ENCODE measurements at places on chromosomes 3 and 15.

GRCh38 chr3:48555231-48555948 is 1.2 kb downstream of the PFKFB4 start:
- no peak for DNase-seq

GRCh38 chr3:137524751-137525150 is 239.4 kb upstream of the SOX14 start:
- DNase-seq: no peak

DNA sequence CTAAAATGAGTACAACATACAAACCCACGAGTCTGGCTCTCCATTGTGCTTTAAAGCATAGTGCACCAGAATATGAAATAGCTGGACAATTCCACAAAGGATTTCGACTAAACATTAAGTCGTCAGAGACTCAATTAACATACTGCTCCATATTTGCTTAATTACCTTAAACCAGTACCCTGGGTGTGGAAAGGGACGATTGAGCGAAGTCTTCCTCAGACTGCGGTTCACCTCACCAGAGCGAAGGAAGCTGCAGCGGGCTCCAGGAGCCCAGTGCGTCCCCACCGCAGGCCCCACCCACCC is 218 bp upstream of the TRPC1 start:
- DNase-seq: no peak

- peak; percentile 18 for DNase-seq
Measured at GRCh38 chr3:14548321-14548729, 8.2 kb upstream of the GRIP2 start.

DNA sequence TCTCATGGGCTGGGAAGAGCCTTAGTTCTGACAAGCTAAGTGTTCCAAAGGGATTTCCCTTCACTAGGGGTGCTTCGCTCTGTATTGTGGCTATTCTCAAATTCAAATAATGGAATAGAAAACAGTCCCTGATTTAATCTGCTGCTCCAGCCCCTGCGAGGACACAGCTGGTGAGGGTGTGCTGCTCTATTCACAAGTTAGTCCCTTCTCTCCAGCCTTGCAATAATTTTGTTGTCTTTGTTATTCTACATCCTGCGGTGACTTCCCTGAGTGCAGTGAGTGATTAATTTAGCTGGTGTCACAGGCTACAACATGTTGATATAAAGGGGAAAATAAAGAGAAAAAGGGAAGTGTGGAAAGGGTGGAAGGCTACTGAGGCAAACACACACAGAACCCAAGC is 180.5 kb upstream of the VEPH1 start:
- DNase-seq: no peak

DNA sequence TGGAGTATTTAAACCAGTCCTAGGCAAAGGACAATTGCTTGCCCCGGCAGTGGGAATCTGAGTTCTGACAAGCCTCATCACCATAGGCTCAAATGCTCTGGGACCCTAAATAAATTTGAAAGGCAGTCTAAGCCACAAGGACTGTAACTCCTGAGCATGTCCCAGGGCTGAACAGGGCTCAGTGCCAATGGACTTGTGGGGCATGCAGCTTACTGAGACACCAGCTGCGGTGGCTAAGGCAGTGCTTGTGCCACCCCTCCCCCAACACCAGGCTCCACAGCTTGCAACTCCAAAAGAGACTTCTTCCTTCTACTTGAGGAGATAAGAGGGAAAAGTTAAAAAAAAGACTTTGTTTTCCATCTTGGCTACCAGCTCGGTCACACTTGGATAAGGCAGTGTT is 289.7 kb upstream of the DCBLD2 start:
- no peak for DNase-seq

DNA sequence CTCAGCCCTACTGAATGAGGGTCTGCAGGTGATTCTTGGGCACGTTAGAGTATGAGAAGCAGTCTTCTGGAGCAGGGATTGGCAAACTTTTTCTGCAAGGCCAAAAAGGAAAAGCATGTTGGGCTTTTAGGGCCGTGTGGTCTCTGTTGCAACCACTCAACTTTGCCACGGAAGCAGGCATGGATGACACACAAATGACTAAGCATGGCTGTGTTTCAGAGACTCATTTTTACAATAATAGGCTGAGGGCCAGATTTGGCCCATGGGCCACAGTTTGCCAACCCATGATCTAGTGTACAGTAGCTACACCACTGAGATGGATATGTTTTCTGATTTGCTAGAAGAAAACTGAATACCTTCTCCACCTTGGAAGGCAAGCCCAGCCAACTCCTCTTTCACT is 66.1 kb upstream of the PRICKLE2 start:
- no peak for DNase-seq

- DNase-seq: no peak
Measured at GRCh38 chr15:80679804-80680175, 15.3 kb upstream of the ABHD17C start.

GRCh38 chr3:117728226-117728625 is 1018.6 kb downstream of the TUSC7 start:
- DNase-seq: no peak

DNA sequence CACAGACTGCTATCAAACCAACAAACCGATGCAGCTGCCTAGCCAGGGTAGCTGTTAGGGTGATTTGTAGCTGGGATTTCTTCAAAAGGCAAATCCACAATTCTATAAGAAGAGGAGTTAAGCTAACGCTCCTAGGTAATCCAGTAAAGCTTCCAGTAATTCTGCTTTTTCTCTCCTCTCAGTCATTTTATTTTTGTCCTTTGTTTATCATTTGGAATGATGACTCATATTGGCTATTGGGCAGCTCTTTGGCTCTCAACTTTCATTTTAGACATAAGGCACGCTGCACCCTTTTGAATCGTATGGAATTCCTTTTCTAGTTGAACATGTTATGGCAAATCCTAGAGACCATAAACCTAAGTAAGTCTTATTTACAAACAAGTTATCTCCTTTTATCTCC is 53.2 kb upstream of the PPARG start:
- no peak for DNase-seq

DNA sequence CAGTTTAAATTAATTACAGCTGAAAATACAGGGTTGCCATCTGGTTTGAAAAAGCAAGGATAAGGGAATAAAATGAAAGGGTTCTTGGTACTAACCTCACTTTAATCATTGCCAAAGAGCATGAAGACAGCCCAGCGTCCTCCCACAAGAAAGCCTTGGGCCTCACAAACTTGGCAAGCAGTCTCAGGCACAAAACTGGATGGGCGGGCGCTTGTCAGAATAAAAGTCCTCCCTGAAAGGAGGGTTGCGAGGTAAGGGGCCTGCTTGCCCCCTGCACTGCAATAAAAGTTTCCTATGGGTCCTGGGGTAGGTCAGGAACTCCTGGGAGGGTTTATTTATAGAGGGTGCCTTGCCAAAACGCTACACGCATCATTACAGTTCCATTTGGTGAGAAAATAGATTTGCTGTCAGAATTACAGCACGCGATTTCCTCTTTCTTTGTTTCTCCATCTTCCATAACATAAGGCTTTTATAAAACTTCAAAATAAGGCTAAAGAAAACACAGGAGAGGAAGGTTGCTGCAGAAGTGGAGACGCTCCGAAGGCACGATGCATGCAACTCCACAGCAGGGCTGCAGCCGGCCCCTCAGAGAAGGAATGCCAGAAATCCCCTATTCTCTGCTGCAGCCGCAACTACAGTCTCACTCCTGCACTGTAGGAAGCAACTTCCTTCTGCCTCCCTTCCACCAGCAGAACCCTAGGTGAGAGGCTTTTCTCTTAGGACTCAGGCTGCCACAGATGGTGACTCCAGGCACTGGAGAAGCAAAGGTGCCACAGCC is 61.3 kb downstream of the VGLL4 start:
- DNase-seq: peak; percentile 63

- no peak for DNase-seq
Measured at GRCh38 chr3:177528306-177529070, 331.2 kb upstream of the TBL1XR1 start.

GRCh38 chr3:152394246-152394645 is 125.5 kb downstream of the MBNL1 start:
- DNase-seq: no peak

GRCh38 chr3:133469140-133469731 is 69.4 kb downstream of the BFSP2 start:
- DNase-seq: no peak

GRCh38 chr15:89423981-89424380 is 72.4 kb downstream of the RHCG start:
- no peak for DNase-seq

GRCh38 chr15:72521682-72522081 is 47.6 kb downstream of the ARIH1 start:
- DNase-seq: no peak

- no peak for DNase-seq
Measured at GRCh38 chr3:46284981-46285683, 42.9 kb downstream of the CCR3 start.

- no peak for DNase-seq
Measured at GRCh38 chr3:194265505-194265892, 85.6 kb downstream of the CPN2 start.

DNA sequence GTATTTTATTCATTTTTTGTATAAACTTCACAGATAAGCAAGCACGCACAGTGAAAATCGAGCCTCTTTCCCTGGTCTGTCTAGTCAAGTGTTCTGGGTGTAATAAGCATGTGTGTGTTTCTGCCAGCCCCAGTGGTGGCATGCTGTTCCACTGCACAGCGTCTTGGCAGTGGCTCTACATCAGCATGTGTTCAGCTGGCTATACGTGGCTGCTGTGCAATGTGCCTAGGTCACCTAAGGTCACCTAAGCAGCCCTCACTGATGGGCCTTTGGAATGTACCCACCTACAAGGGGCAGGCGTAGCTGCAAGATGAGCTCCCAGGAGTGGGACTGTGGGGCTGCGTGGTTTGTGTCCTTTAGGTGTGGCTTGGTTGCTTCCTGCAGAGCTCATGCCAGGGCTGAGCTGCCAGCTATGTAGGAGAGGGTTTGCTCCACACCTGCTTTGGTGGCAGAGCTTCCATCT is 4.9 kb downstream of the LIMD1 start:
- DNase-seq: no peak

DNA sequence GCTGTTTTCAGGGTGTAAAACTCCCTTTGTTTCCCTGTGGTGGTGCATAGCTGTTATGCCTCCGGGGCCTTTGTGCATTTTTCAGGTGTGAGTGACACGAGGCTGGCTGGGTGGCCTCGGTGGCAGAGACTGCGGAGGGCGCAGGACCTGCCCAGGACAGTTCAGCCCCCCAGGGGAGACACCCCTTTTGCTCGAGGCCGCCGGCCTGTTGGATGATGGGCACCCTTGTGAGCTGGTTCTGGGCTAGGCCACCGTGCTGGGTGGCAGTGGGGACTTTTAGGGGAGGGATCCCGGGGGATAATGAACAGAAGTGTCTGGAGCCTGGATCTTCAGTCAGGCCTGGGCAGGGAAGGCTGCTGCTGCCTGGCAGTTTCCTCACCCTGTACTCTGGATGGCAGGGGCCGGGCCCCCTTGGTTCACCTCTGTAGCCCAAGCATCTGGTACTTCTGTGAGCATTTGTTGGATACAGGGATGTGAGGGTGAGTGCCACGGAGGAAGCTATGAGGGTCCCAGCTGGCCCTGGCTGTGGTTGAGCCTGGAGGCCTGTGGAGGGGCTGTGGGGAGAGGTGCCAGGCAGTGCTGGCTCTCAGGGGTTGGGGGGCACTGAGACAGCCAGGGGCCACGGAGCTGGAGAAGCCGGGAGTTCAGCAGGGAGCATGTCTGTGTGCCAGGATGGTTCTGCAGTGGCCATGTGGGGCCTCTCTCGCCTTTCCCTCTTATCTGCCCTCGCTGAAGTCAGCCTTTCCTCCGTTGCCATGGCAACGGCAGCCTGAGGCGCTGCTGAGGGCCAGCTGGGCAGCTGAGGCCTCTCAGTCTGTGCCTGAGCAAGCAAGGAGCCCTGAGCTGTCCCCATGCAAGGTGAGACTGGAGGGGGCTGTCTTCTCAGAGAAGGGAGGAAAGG is 49.0 kb downstream of the KY start:
- peak; percentile 10 for DNase-seq

DNA sequence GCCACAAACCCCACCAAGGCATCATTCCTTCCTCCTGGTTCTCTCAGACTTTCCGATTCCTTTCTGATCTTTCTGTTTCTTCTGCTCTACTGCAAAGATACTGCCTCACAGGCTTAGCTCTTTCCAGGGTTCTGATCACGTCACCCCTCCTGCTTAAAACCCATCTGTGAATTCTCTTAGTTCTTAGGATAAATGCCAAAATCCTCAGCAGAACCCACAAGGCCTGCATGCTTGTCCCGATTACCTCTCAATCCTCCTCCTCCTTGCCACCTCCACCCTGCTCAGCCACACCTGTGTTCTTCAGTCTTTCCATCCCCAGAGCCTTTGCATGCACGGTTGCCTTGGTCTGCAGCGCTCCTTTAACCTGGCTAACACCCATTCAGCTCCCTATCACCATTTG is 84.0 kb downstream of the SRGAP3 start:
- DNase-seq: no peak

GRCh38 chr3:150000641-150001040 is 29.9 kb upstream of the PFN2 start:
- DNase-seq: no peak

DNA sequence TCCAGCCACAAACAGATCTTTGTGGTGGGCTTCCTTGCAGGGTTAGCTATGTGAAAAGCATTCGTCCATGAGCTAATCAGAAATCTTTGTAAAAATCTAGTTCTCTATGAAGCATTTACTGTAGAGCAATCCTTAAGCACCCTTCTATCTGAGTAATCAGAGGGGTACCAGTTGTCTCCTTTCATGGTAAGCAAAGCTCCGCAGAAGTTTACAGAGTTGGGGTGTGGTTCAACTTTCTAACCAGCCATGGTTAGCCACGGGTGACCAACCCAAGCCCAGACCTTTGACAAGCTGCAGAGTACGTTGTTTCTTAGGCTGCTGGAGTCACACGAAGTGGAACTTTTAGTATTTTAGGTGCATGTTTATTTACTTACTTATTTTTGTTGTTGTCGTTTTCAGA is 77.4 kb downstream of the FLNB start:
- DNase-seq: no peak

DNA sequence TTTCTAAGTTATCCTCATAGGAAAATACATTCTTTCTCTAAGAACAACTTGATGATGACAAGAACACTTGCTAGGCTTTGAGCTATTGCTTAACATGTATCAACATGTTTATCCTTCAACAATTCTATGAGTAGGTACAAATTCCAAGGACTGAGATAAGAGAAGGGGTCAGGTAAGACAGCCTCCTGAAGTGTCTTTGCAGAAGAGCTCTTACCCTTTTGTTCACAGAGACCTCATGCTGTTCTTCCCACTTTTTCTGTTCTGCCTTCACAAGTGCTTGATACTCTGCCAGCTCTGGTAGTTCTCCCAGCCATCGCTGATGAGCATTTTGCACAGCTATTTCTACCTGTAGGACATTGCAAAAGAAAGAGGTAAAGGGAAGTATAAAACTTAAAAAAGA is 50.9 kb downstream of the CEP152 start:
- DNase-seq: no peak

DNA sequence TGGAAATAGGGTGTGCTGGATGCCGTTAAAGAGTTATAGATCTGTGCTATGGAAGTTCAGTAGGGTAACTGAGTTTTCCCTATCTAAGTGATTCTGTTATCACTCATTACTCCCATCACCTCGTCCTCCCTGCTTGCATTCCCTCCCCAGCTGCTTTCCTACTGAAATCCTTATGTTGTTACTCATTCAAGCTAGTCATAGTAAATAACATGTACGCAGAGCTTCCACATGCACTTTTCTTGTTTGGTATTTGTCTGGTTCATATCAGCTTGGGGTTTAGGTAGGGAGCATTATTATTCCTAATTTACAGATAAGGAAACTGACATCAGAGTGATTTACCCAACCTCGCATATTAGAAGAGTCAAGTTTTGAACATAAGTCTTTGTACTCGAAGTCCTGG is 135.1 kb downstream of the HCN4 start:
- DNase-seq: no peak

Data from retinal pigment epithelial cell (primary cell).